Left cardiac atrium (tissue), 4 donors: ENCODE measurements at places on chromosomes 5 and 9.

- DNase-seq = no peak
Observed at GRCh38 chr5:69113851-69114250, 20.0 kb downstream of the SLC30A5 start.

DNA sequence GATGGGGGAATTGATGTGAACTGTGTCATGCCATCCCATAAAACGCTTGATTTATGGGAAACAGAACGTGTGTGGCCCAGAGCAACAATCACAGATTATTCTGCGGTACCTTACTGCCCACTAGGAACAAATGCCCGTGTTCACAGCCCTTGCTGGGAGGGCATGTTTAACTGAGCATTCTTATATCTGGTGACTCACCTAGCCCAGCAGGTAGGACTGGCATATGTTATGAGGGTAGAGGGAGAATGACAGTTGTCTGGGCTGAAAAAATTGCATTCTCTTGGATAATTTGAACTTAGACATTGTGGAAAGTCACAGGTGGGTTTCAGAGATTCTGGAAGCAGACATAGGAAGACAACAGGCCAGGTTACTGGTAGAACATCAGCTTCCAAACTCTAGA lies 460.6 kb downstream of the DMRT2 start:
- DNase-seq = no peak

DNA sequence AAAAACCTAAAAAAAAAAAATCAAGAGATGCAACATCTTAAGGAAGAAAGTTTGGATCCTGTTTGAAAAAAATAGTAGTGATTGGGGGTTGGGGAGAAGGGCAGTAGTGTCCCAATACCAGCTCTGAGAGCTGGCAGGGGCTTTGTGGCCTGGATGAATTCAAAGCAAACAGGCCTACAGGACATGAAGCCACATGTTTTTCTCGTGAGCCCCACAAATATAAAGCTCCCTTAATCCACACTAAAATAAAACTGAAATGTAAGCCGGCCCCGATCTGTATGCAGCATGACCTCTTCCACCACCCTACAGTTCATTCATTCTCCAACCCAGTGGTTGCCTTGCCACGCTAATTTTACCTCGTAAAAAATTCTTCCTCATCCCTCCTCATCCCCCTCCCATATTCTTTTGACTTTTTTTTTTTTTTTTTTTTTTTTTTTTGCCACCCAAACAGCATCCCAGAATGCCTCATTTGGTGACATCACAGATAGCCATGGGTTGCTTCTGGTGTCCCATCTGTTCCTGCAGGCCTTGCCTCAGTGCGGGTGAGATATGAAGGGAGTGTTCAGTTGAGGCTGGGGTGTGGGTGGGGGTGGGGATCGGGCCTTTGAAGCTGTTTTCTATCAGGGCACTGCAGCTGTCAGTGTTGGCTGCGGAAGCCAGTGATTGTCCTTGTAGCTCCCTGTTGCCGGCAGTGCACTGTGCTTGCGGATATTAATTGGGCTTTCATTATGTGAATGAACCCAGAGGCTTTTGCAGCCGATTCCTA lies 81.6 kb upstream of the NFIB start:
- DNase-seq = peak; percentile 53

GRCh38 chr5:107496466-107496865 lies 174.3 kb downstream of the EFNA5 start:
- no peak for DNase-seq
